ENCODE measurements at places on chromosomes 12 and 14. TPM values are rescaled to one million over a fixed set of nuclear protein-coding genes. Genes with fewer than 3 reads are reported as not detected.

Gene MYH6
- not detected for total RNA-seq

Gene SLC38A4
- not detected for total RNA-seq

Gene PPP4R4
- 2.0 TPM for total RNA-seq

Gene KRT82
- not detected for total RNA-seq

DNA sequence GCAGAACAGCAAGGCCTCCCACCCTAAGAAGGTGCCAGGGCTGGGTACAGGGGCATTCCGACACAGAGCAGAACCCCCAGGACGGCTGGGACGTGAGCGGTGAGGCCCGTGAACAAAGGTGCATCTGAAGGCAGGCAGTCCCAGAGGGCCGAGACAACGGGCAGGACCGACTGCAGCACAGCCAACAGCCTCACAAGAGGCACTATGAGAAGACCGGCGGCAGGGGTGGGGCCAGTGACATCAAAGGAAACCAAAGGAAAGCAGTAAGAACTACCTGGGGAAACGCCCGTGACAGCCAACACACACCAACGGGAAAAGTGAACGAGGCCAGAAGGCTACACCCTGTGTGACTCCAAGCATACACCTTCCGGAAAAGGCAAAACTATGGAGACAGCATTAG is 9.1 kb downstream of the BTBD6 start:
- H3K4me1 ChIP-seq, result no peaks in the 10 kb centered on the region
- no peak for DNase-seq
- H3K27me3 ChIP-seq, result no peaks in the 10 kb centered on the region
- no peaks in the 10 kb centered on the region for H3K36me3 ChIP-seq
- no peak overlapping the region for H3K4me3 ChIP-seq

All from activated naive CD8-positive, alpha-beta T cell treated with anti-CD3 and anti-CD28 coated beads for 36 hours (primary cell).